ENCODE measurements at places on chromosomes 3 and 15. TPM values are rescaled to one million over a fixed set of nuclear protein-coding genes. Genes with fewer than 3 reads are reported as not detected.

Gene MOBP
- total RNA-seq: not detected

Gene RLBP1
- total RNA-seq: not detected

Gene ADAM10
- total RNA-seq: 169 TPM

Gene CYP1A2
- total RNA-seq: not detected

Gene P2RY14
- not detected for total RNA-seq

Gene TRIM69
- total RNA-seq: 13.6 TPM

Gene TNK2
- total RNA-seq: 42.9 TPM

Gene LRRIQ4
- total RNA-seq: not detected

Gene SERPINI2
- not detected for total RNA-seq

Gene ATP10A
- 71.9 TPM for total RNA-seq

Gene ACKR2
- total RNA-seq: 0.19 TPM

Gene KNG1
- not detected for total RNA-seq

Gene MCF2L2
- 1.7 TPM for total RNA-seq

Gene TPRG1
- total RNA-seq: 0.46 TPM

Gene EPHA6
- 0.51 TPM for total RNA-seq

Gene CLDN18
- total RNA-seq: not detected

Gene SCAANT1
- not detected for total RNA-seq

Gene COMMD4
- total RNA-seq: 99.0 TPM

Gene SYNPR
- total RNA-seq: not detected

Gene TEX55
- not detected for total RNA-seq
